Astrocyte (in vitro differentiated cells and primary cell): ENCODE measurements at places on chromosomes 11 and 22. TPM values are rescaled to one million over a fixed set of nuclear protein-coding genes. Genes with fewer than 3 reads are reported as not detected.

DNA sequence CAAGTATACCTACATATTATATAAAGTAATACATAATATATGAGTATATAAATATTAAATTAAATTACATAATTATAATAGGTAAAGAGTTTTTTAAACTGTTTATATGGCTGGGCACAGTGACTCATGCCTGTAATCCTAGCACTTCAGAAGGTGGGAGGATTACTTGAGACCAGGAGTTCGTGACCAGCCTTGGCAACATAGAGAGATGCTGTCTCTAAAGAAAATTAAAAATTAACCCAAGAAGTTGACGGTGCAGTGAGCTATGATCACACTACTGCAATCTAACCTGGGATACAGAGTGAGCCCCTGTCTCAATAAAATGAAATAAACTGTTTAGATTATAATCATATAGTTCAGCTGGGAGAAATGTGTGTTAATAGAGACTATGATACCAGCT is 363.0 kb downstream of the DDX10 start:
- no peaks in the 10 kb centered on the region for H3K36me3 ChIP-seq
- no peaks in the 10 kb centered on the region for H3K27me3 ChIP-seq
- no peaks in the 10 kb centered on the region for H3K4me1 ChIP-seq
- H3K4me3 ChIP-seq = no peak overlapping the region

DNA sequence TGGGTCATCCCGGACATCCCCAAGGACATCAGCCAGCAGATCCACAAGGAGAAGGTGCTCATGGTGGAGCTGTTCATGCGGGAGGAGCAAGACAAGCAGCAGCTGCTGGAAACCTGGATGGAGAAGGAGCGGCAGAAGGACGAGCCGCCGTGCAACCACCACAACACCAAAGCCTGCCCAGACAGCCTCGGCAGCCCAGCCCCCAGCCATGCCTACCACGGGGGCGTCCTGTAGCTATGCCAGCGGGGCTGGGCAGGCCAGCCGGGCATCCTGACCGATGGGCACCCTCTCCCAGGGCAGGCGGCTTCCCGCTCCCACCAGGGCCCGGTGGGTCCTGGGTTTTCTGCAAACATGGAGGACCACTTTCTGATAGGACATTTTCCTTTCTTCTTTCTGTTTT is 15.3 kb upstream of the FADD start:
- DNase-seq = no peak
- no peaks in the 10 kb centered on the region for H3K27me3 ChIP-seq
- H3K4me1 ChIP-seq = no peaks in the 10 kb centered on the region
- no peak overlapping the region for H3K4me3 ChIP-seq

DNA sequence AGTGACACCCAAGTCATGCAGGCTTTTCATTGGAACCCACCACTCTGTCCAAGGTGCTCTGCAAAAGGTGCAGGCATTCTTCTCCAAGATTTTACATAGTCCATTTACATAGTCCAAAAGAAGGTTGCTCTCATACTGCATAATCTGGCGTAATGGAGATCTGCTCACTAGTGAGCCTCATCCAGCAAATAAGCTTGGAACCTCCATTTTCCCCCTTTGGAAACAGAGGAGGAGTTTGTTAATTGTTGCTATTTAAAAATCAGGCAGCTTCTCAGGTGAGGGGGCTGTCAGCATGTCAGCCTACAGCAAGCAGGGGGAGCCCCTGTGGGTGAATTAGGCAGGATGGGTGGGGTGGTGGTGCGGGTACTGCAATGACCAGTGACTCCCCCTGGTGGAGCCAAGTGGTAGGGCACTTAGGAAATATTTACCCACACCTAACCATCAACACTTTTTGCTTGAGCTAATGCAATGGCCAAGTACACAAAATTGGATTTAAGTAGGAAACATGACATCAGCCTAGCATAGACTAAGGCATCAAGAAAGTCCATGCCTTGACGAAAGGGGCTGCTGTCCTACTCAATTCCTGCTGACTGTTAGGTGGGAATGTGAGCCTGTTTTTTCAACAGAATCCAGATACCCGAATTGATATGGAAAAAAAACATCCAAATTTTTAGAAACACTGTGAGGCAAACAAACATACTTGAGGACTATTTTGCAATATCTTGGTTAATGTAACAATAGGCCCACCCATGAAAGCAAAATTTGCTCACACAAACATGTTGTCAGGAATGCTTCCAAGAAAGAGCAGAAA is 64.5 kb downstream of the AMBRA1 start:
- H3K36me3 ChIP-seq = no peaks in the 10 kb centered on the region
- H3K27ac ChIP-seq = no peak overlapping the region
- H3K4me1 ChIP-seq = no peaks in the 10 kb centered on the region
- DNase-seq = peak; percentile 21

ALKBH3 gene
- total RNA-seq = 24.8 and 30.5 TPM in 2 replicates

MYRF gene
- 39.5 and 53.9 TPM in 2 replicates for total RNA-seq

DNA sequence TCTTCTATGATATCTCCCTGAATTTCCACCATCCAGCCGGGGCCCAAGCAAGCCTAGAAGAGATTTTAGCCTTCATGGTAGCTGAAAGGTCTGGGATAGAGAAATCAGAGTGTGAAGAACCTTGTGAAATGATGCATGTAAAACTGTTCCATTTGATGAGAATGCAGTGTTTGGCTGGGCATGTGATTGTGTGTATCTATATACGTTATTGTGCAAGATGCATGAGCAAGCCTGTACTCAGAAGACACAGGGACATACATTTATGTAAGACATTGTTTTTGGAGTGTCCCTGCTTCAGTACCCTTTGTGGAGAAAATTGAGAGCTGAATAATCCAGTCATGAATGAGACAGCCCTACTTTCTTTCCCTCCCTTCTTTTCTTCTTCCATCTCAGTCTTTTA is 15.2 kb upstream of the OR52K2 start:
- no peak for DNase-seq
- no peaks in the 10 kb centered on the region for H3K27me3 ChIP-seq
- no peak overlapping the region for H3K4me3 ChIP-seq

NRXN2 gene
- total RNA-seq = 0.14 and 0.17 TPM in 2 replicates

DNA sequence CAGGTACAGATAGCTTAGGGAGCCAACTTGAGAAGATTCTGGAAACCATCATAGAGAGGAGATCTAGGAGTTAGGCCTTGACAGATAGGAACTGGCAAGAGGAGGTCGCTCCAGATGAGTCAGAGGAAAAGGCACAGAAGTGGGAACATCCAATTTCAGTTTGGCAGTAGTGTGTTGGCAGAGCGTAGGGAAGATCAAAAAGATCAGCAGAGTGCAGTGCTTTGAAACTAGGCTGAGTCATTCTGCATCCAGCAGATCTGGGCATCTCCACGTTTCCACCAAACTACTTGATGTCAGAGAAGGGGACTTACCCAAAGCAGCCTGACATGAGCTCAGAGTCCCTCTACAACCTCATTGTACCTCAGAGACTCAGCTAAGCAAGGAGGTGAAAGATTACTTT is 58.5 kb downstream of the GAB4 start:
- H3K36me3 ChIP-seq = no peaks in the 10 kb centered on the region
- no peak overlapping the region for H3K4me3 ChIP-seq
- H3K27me3 ChIP-seq = no peaks in the 10 kb centered on the region
- H3K4me1 ChIP-seq = no peaks in the 10 kb centered on the region
- no peak overlapping the region for H3K27ac ChIP-seq

DNA sequence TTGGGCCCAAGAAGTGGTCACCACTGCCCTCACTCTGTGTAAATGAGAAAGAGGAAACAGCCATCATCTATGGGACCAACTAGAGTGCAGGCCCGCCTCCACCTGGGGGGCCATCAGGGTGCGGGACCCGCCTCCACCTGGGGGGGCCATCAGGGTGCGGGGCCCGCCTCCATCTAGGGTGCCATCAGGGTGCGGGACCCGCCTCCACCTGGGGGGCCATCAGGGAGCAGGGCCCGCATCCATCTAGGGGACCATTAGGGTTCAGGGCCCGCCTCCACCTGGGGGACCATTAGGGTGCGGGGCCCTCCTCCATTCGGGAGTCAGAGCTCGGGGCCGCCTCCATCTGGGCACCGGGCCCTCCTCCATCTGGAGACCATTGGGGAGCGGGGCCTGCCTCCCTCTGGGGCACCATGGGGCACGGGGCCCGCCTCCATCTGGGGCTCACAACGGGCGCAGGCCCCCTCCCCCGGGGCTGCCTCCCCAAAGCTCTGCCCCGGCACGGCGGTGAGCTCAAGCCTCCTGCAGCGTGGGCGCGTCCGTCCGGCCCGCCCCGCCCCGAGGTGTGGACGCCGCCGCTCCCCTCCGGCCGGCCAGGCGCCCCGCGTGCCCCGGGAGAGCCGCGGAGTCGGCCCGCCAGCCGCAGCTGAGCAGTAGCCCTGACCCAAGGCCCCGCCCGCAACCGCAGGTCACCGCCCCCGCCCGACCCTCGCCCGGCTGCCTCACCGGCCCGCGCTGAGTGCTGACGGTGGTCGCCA is 512 bp downstream of the TOLLIP start:
- peaks cover 3% of the 10 kb centered on the region for H3K27me3 ChIP-seq
- peak overlapping the region; percentile 66 for H3K27ac ChIP-seq
- H3K36me3 ChIP-seq = no peaks in the 10 kb centered on the region

- H3K4me1 ChIP-seq = no peaks in the 10 kb centered on the region
- no peak for DNase-seq
- H3K36me3 ChIP-seq = no peaks in the 10 kb centered on the region
Observed at GRCh38 chr11:6780829-6781228, 2.0 kb upstream of the OR2AG1 start.

CCDC117 gene
- total RNA-seq = 13.5 and 15.8 TPM in 2 replicates

- DNase-seq = no peak
- no peaks in the 10 kb centered on the region for H3K4me1 ChIP-seq
- no peak overlapping the region for H3K4me3 ChIP-seq
Observed at GRCh38 chr11:131518305-131518838, 148.0 kb downstream of the NTM start.

DNA sequence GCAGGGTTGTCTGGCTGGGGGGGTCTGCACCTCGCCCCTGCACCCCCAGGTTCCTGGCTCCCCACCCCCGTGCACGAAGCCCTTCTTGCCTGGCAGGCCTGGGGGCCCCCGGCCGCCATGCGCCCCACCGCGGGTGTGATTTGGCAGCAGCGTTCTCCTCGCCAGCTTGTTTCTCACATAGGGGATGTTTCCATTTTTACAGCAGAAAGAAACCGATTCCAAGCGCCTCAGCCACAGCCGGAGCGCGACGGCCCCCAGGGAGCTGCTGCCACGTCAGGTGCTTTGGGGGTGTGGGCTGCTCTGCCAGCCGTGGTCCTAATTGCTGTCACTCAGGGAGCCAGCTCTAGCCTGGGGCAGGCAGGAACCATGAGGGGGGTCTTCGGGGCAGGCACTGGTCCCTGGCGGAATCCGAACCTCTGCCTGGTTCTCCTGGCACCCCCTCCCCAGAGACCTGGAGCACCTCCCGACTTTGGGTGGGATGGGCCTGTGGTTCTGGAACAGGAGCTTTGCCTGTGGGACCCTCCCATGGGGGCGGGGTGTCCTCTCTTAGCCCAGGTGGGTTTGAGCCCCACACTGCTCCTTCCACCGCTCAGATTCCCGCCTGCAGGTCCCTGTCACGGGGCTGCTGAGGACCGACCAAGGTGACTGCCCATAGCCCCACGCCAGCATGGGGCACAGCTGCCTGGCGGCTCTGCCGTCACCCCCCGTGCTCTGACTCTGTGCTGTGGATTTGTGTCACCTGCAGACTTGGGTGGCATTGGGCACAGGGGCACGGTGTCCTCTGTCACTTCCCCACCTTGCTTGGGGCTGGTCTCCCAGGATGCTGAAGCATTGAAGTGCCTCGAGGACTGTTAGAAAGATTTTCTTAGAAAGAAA is 54.0 kb downstream of the RTN4R start:
- H3K27ac ChIP-seq = no peak overlapping the region
- peaks cover 3% of the 10 kb centered on the region for H3K27me3 ChIP-seq
- H3K36me3 ChIP-seq = no peaks in the 10 kb centered on the region
- H3K4me1 ChIP-seq = peaks cover 5% of the 10 kb centered on the region

GRCh38 chr22:27397954-27398342 is 403.6 kb downstream of the MN1 start:
- no peak for DNase-seq
- H3K36me3 ChIP-seq = no peaks in the 10 kb centered on the region
- no peak overlapping the region for H3K4me3 ChIP-seq
- no peaks in the 10 kb centered on the region for H3K4me1 ChIP-seq
- no peak overlapping the region for H3K27ac ChIP-seq
- no peaks in the 10 kb centered on the region for H3K27me3 ChIP-seq

- peaks cover 6% of the 10 kb centered on the region for H3K27me3 ChIP-seq
- H3K27ac ChIP-seq = no peak overlapping the region
- H3K36me3 ChIP-seq = no peaks in the 10 kb centered on the region
- DNase-seq = no peak
- no peak overlapping the region for H3K4me3 ChIP-seq
Observed at GRCh38 chr11:64570341-64570740, 20.7 kb upstream of the SLC22A12 start.

CSKMT gene
- 15.6 and 23.3 TPM in 2 replicates for total RNA-seq

SAA4 gene
- not detected in 2 replicates for total RNA-seq

GRCh38 chr11:113673550-113674396 is 32.3 kb downstream of the TMPRSS5 start:
- H3K27me3 ChIP-seq = no peaks in the 10 kb centered on the region
- DNase-seq = no peak
- no peak overlapping the region for H3K4me3 ChIP-seq
- no peaks in the 10 kb centered on the region for H3K36me3 ChIP-seq

GRCh38 chr11:79413268-79413667 is 27.6 kb downstream of the TENM4 start:
- no peaks in the 10 kb centered on the region for H3K36me3 ChIP-seq
- H3K27ac ChIP-seq = peak overlapping the region; percentile 91
- H3K4me3 ChIP-seq = no peak overlapping the region
- H3K4me1 ChIP-seq = peaks cover 43% of the 10 kb centered on the region

DNA sequence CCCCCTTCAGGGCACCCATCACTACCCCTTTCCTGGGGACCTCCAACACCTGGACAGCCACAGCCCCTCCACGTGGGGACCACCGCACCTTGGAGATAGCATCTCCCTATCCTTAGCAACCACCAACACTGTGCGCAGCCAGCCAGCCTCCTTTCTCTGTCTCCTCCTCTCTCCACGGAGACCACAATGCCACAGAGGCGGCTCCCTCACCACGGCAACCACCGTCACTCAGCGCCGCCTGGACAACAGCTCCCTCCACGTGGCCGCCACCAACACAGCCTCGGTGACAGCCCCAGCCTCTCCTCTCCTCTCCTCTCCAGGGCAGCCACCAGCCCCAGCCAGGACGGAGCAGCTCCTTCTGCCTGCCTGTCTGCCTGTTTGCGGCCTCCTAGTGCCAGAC is 10.5 kb downstream of the ELFN2 start:
- no peak overlapping the region for H3K27ac ChIP-seq
- H3K27me3 ChIP-seq = peaks cover 15% of the 10 kb centered on the region
- H3K36me3 ChIP-seq = no peaks in the 10 kb centered on the region
- peaks cover 8% of the 10 kb centered on the region for H3K4me1 ChIP-seq
- no peak for DNase-seq

GRCh38 chr11:35246745-35247144 is 107.8 kb downstream of the CD44 start:
- DNase-seq = peak; percentile 41
- no peaks in the 10 kb centered on the region for H3K36me3 ChIP-seq
- H3K4me3 ChIP-seq = no peak overlapping the region
- H3K27me3 ChIP-seq = no peaks in the 10 kb centered on the region

DNA sequence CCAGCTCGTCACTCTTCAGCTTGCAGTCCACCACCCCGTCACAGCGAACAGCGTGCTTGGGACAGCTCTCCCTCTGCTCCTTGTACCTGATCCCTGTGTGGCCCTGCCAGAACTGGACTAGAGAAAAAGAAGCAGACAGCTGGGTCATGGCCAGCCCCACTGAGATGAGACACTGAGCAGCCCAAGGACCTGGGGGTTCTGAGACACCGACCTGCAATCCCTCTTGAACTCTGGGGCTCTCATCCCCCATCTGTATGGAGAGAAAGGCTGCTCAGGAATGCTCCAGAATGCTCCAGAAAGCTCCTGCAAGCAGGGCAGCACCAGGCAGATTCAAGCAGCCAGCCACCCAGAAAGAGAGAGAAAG is 14.8 kb downstream of the TMPRSS13 start:
- no peak overlapping the region for H3K27ac ChIP-seq
- no peak overlapping the region for H3K4me3 ChIP-seq
- H3K36me3 ChIP-seq = no peaks in the 10 kb centered on the region
- peaks cover 19% of the 10 kb centered on the region for H3K27me3 ChIP-seq
